HTR-8/SVneo (cell line): ENCODE measurements at places on chromosomes 1 and 21.

DNA sequence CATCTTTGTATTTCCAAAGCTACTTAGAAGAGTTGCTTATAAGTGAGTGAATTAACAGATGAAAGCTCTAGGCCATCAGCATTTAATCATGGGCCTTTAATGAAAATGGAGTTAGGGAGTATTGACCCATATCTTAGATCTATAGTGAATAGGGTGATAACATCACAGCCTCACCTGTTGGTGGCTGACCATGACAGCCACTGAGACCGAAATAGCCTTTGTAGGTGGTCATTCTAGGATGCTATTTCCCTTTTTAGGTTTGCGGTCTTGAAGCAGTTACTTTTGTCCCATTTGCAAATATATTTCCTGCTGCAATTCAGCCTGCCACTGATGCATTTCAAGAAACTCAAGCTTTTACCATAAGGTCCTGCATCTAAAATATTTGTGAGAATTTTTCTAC lies 410.1 kb upstream of the LYPLAL1 start:
- DNase-seq: no peak

DNA sequence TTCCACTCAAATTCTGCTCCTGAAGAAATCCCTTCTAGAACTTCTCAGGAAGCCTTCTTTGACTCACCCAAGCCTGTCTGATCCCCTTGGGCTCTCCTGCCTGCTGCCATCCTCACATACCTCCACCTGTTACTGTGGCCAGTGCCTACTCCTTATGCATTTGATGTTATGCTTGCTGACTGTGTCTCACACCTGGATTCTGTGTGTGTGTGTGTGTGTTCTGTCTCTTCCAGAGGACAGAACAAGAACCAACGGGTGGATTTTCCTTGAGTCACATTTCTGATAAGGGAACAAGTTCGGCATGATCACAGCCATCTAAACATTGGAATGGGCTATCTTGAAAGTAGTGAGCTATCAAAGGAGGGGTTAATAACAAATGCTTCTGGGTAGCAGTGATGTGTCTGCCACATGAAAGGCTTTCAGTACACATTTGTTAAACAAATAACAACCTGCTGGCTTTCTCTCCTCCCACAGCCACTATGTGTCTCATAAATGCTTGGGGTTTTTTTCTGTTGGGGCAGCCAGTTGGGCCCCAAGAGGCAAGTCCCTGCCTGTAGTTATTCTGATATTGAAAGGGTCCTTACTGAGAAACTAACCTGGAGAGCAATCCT lies 8.9 kb upstream of the GPR37L1 start:
- DNase-seq: no peak

DNA sequence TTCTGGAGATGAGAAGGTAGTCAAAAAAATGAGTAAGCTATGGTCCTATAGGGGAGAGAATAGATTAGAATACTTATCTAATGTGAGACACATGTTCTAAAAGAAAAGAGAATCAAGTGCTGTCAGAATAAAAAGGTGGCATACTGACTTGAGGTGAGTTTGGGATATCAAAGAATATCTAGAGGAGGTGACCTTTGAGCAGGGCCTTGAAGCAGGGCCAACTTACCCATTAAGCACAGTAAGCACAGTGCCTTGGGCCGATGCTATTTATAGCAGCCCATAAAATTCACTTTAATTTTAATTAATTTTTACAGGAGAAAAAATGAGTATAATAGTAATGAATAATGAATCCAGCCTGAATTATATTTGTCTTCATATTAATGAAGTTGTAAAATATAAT lies 92.2 kb downstream of the XPR1 start:
- DNase-seq: no peak

DNA sequence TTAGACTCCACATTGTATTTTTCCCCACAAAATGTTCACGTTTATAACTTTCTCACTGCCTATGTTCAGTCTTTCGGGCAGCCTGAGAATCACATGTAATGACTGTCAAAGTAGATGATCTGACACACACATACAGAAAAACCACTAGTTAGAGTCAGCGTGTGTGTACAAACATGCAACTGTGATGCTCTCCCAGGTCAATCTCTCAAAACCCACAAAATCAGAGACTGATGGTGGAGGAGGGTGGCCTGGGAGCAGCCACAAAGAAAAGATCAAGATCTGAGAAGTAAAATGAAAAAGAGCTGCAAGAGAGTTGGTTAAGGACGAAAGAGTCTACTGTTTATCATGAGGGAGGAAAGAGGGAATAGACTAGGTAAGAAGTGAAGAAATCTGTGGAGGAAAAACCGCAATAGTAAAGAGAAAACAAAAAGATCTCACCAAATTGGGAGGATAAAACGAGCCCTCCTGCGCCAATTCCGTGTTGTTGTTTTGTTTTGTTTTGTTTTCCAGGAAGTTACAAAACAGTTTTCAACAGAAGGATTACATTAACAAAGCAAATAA lies 2.3 kb downstream of the EGLN1 start:
- no peak for DNase-seq

GRCh38 chr1:200124309-200124708 lies 96.8 kb downstream of the NR5A2 start:
- DNase-seq: no peak

- DNase-seq: no peak
These were observed 292.0 kb downstream of the DUSP10 start for GRCh38 chr1:221449801-221450470.

- DNase-seq: no peak
These were observed 127.6 kb upstream of the LMO4 start for GRCh38 chr1:87200875-87201638.

DNA sequence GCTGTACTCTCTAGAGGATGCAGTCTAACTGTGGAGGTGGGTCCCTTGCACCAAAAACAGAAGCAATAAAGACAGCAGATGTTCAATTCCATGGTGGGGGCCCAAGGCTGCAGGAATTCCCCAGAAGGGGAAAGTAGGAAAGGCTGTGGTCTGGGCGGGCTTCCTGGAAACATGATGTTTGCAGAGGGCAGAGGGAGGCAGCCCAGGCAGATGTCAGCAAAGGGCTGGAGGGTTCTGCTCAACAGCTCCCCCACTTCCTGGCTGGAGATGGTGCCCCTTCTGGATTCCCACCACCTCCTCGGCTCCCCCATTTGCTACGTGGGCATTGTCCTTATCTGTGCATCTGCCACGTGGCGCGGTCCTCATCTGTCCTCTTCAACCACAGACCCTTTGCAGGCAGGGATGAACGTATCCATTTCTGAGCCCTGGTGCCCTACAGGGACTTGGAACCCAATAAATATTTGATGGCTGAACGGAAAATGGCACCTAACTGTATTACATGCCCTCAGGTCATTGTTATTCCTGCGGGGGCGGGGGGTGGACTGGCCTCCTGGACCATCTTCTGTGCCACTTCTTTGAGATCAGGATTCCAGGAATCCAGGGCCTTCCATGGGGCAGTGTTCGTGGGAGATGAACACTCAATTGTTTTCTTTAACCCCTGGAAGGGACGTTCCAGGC lies 8.4 kb upstream of the GUCA2B start:
- no peak for DNase-seq

- no peak for DNase-seq
These were observed 197.5 kb downstream of the BRINP2 start for GRCh38 chr1:177368255-177368654.

DNA sequence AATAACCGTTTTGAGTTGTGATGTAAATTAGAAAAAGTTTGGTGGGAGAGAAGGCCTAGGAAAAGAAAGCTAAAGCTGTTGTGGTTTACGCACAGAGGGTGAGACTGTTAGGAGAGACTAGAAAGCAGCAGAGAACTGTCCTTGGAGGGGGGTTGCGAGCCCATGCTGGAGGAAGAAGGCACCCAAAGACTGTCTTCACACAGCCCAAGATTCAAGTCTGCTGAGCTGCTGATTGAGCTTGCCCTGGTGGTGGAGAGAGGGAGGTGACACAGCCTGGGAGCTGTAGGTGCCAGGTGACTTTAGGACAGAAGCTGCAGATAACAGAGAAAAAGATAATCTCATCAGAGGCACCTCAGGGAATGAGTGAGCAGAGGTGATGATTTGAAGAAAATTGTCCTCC lies 18.3 kb upstream of the TLR5 start:
- no peak for DNase-seq

DNA sequence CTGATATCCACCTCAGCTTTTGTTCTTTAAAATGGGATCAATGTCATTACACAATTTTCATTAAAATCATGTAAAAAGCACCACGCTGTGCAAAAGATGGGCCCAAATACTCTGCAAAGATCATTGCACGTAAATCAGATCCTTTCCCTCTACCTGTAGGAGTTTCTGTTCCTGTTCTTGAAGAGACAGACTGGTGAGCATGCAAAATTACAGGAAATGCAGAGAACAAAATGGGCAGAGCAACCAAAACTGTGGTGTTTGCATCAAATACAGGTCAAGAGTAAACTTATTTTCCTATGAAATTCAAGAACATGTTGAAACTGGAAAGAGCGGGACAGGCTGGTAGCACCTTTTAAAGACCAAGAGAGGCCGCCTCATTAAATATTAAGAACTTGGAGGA lies 294.9 kb upstream of the ADGRL2 start:
- no peak for DNase-seq

- no peak for DNase-seq
These were observed 97.7 kb downstream of the NEK7 start for GRCh38 chr1:198254521-198254920.

- DNase-seq: no peak
These were observed 720 bp upstream of the F3 start for GRCh38 chr1:94542088-94542870.

DNA sequence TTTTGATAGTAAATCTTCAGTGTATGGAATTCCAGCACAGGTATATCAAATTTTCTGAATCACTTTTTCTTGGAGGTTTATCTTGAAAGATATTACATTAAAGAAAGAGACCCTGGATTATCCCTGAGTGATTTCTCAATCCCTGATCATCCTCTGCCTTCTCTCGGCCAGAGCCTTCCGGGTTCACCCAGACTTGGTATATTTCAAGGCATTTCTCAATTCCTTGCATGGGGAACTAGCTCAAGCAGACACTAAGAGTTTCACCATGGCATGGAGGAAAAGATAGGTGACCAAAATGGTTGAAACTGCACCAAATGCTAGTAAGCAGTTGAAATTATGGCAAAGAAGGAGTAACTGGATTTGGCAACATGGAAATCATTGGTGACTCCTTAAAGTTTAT lies 5.7 kb downstream of the VAMP4 start:
- DNase-seq: no peak

- DNase-seq: no peak
These were observed 28.1 kb upstream of the TGFB2 start for GRCh38 chr1:218317061-218317460.

GRCh38 chr1:152182944-152183361 lies 23.9 kb upstream of the RPTN start:
- no peak for DNase-seq

- no peak for DNase-seq
These were observed 199.4 kb downstream of the GABPA start for GRCh38 chr21:25934130-25934529.

DNA sequence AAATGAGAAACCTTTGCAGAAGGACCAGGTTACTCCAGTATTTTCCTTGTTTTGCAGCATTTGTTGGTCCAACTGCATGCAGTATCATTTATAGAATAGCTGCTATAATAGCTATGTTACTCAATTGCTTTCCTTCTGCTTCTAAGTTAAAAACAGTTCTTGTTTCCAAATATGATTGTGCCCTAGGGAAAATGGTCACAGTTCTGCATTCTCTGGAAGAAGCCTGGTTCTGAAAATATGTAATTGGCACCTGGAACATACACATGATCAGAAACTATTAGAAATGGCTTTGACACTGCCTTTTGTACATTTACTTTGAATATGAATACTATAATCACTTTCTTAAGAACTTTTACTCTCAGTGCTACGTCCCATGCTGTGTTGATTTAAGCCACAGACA lies 33.6 kb downstream of the HENMT1 start:
- DNase-seq: no peak

- DNase-seq: peak; percentile 3
These were observed 526 bp downstream of the TPR start for GRCh38 chr1:186374303-186375151.

DNA sequence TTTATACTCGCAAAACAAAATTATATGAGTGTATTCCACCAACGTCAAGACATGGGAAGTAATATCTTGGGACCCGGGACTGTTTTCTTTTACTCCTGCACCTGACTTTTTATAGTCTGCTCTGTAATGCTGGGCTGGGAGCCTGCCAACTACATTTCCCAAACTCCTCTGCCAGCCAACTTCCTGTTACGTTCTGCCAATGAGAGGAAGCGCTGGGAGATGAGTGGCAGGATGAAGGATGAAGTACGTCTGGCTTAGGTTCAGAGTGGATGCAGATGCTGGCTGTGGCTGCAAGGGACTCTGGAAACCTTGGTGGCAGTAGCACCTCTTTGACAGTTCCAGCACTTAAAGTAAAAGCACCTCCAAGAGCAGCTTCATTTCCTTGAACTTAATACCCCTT lies 59.6 kb downstream of the USP24 start:
- no peak for DNase-seq

- no peak for DNase-seq
These were observed 10.6 kb downstream of the PTPRC start for GRCh38 chr1:198649232-198649967.

DNA sequence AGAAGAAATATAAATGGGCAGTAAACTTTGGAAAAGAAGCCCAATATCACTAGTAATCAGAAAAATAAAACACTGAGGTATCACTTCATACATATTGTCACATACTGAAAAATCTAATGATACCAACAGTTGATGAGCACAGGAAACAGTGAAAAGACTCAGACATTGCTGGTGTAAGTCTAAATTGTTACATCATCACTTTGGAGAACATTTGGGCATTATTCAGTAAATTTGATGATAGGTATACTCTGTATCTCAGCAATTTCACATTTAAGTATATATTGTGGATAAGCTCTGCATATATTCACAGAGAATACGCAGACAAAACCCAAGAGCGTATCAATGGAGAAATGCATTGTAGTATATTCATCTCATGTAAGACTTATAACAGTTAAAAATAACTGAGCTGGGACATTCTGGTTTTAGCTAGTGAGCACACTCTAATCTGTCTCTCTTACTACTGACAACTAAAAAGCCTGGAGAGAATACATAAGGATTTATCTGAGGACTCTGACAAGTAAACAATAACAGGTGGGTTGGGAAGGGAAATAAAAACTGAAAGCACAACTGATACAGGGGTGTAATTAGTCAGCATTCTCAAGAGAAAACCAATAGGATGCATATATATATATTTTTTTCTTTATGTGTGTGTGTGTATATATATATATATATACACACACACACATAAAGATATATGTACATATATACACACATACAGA lies 212.7 kb upstream of the JUN start:
- no peak for DNase-seq

DNA sequence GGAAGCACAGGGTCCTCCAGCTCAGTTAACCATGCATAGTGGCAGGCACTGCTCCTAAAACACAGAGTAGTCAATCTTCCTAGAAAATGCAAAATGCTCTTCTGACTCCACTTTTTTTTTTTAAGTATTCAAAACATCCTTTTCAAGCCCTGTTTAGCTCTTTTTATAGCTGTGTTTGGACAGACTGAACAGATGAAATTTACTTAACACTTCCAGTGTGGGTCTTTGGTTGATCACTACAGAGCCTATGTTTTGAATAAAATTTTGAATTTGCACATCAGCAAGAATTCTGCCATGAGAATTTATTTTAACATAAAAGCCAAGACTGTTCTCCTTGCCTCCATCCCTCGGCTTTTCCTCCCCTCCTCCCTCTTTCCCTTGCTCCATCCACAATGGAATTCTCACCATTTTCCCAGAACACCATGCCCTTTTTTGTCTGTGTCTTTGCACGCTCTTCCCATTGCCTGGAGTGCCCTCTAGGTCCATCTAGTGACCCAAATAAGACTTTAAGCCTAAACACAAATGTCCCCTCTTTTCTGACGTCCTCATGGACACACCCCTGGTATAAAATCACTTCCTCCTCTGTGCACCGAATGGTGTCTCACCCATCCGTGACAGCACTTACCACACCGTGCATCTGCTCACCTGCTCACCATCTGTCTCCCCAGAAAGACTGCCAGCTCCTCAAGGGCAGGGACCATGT lies 24.0 kb upstream of the CPT2 start:
- DNase-seq: peak; percentile 48
